ENCODE measurements at places on chromosomes 7 and 10.

DNA sequence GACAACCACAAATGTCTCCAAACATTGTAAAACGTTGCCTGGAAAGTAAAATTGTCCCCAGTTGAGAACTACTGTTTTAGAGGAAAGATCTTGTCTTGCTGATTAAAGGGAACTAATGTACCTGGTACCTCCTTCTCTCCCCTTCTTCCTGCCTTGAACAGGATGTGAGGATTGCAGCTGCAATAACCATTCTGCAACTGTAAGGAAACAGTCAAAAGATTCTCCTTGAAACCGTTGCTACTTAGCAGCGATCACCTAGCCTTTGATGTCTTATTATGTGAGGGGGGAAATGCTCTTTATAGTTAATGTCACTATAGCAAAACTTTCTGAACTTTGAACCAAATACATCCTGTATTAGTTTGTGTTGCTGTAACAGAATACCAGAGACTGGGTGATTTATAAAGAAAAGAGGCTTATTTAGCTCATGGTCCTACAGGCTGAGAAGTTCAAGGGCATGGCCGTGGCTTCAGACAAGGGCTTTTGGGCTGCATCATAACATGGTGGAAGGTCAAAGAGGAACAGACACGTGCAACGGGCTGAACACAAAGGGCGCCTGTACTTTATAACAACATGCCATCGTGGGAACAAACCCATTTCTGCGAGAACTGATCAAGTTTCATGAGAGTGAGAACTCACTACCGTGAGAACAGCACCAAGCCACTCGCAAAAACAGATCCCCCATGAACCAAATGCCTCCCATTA, 54.2 kb upstream of the PARD3 start:
- DNase-seq: no peak

DNA sequence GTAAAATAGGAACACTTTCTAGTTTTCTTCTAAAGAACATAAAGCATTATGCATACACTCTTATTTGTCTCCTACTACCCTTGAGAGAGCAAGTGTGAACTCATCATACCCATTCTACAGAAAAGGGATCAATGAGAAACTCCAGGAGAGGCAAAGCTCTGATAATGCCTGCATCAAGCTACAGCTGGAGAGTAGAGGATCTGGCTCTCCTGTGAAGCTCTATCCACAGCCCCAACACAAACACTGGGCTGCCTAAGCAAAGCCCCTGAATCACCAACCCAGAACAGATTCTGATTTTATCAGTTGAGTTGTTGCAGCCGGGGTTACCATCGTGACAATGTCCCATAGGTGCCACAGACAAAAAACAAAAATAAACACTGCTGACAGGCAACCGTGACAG, 74.9 kb downstream of the NUDCD3 start:
- DNase-seq: no peak

- DNase-seq: peak; percentile 44
Measured at GRCh38 chr7:17651341-17651740, 289.0 kb downstream of the SNX13 start.

GRCh38 chr7:143499246-143499645, 21.6 kb downstream of the TAS2R41 start:
- peak; percentile 83 for DNase-seq

- DNase-seq: no peak
Measured at GRCh38 chr7:151752816-151753595, 123.9 kb downstream of the PRKAG2 start.

- DNase-seq: peak; percentile 13
Measured at GRCh38 chr7:144037414-144038035, 11.2 kb upstream of the OR2A5 start.

DNA sequence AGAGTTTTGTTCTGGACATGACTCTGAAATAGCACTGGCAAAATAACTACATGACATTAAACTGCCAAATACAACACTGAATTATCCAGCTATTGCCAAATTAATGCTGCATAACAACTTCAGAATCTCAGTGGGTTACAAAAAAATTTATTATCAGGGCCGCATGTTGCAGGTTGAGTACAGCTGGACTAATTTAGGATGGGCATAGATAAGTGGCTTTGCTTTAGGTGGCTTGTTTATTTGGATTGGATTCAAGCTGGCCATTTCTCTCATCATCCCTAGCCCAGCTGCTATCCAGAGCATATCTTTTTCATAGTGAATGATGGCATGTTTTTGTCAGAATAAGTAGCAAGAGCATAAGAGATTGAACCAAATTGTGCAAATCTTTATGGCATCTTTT, 1277.1 kb downstream of the REEP3 start:
- DNase-seq: no peak

GRCh38 chr7:141013345-141013715, 1.4 kb downstream of the MRPS33 start:
- peak; percentile 18 for DNase-seq

DNA sequence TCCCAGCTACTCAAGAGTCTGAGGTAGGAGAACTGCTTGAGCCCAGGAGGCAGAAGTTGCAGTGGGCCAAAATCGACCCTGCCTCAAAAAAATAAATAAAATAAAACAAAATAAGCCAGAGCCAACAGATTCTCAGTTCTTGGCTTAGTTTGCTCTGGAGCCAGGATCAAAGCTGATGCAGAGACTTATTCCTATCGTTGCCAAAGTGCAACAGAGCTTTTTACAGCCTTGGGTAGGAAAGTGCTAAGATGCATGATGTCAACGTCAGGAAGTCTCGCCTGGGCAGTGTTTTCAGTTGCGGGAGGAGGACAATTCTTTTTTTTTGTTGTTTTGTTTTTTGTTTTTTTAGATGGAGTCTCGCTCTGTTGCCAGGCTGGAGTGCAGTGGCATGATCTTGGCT, 43.8 kb upstream of the CYTH3 start:
- no peak for DNase-seq

- DNase-seq: no peak
Measured at GRCh38 chr10:3524086-3524960, 260.7 kb downstream of the KLF6 start.

DNA sequence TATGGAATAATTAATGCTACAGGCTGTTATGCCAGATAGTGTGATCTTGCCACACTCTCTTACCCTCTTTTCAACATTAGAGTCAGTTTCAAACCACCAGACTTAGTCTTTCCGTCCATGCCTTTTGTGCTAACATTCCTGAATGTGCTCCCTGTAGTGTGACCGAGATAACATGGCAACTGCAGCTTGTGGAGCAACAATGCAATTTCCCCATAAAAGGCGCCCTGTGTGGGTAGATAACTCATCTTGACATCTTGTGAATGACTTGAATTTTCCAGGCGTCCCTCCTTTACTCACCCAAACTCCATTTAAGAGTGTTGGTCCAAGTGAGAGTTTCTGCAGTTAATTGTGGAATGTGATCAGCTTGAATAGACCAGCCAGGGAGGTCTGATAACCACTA, 99.6 kb downstream of the DNAH11 start:
- no peak for DNase-seq

GRCh38 chr10:21172542-21172929, 275.4 kb upstream of the NEBL start:
- no peak for DNase-seq

GRCh38 chr7:25851332-25852210, 300.4 kb upstream of the NFE2L3 start:
- peak; percentile 91 for DNase-seq
